ENCODE measurements at places on chromosomes 5 and 9.

- DNase-seq = no peak
Measured at GRCh38 chr9:98641695-98642094, 67.0 kb downstream of the GABBR2 start.

DNA sequence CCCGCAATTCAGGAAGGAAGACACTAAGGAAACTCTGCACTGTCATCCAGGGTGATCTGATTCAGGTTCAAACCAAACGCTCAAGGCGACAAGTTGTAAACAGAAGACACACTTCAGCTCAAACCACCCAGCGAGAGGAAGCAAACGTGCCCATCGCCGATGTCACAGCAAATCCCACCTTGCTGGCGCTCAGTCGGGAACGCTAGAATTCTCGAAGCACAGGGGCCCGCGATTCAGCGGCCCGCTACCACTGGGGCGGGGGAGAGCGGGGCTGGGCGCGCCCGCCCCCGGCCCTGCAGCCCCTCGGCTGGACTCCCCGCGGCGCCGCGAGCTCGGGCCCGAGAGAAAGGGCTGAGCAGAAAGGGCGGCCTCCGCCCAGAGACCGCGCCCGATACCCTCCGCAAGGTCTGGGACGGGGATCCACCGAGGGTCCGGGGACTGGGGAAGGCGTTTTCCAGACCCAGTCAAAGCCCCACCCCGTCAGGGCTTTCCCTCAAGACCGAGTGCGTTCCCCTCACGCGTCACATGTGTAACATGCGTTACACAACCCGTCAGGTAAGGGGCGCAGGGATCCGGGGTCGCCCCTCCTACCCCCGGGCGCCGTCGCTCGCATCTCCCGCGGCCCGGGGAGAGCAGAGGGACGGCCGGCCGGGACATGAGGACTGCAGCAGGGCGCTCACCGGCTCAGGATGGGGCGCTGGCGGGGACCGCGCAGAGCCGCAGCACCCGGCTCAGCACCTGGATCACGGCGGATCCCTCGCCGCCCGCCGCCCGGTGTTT, 469 bp downstream of the AGTPBP1 start:
- peak; percentile 36 for DNase-seq

DNA sequence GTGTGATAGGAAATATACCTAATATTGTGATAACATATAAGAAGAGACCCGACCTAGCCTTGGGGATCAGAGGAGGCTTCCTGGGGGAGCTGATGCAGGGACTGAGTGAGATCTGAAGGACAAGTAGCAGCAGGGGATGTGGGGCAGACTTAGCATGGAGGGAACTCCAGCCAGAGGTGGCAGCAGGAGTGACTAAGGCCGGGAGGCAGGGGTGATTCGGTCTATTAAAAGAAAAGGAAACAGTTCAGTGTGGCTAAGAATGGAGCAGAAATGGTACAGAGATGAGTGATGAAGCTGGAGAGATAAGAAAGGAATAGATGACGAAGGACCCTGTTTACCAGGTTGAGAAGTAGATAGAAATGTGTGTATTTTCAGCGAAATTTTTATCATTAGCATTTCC, 408.8 kb downstream of the ENC1 start:
- no peak for DNase-seq

GRCh38 chr9:97673922-97674321, 23.2 kb downstream of the XPA start:
- no peak for DNase-seq

DNA sequence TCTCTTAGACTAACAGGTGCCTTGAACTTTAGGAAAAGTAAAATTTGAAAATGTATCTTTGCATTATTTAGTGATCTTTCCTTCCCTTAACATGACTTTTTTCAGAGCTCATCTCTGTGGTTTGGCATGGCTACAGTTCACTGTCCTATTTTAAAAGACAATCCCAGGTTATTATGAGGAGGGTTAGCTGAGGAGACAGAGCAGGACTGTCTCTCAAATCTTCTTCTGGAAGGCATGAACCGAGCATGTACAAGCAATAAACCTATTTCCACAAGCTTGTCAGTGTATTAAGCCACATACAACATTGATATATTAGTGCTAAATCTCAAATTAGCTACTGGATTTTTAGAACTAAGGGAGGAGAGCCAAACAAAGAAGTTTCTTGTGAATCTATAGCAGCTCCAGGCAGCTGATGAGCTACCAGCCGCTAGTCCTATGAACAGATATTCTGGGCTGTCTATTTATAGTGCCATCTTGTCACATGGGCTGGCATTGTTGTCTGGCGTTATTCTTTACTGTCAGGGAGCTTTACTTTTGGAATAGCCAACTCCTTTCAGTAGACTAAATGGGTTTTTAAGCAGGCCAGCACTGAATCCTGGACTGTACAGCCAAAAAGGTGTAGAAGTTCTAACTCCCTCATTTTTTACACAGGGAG, 171.2 kb upstream of the ACTBL2 start:
- no peak for DNase-seq

DNA sequence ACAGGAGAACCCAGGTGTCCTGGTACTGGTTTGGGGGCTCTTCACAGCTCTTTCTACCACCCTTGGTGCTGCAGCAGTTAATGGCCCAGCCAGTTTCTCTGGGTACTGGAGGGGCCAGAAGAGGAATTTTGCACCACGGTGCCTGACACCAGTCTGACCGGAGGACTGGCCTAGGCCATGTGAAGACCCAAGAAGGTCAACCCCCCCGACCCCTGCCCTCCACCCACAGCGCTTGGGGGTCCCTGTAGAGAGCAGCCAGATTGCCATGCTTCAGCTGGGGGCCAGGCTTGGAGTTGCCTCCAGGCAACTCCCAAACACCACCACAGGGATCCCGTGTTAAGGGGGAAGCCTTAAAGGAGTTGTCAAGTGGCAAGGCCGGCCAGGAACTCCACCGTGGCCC, 6.2 kb downstream of the ARSI start:
- no peak for DNase-seq

- peak; percentile 25 for DNase-seq
Measured at GRCh38 chr9:75891277-75891741, 836 bp downstream of the PCSK5 start.

DNA sequence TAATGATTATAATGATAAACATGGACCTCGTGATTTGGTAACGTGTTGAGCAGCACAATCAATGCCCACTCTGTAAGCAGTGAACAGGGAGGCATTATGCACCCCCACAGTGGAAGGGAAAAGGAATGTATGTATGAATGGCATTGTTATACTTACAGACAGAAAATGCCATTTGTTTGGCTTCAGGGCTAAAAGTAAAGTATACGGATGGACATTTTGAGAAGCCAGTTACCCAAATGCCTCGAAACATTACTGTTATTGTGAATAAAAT, 260.2 kb upstream of the PPP1R2B start:
- DNase-seq = no peak

DNA sequence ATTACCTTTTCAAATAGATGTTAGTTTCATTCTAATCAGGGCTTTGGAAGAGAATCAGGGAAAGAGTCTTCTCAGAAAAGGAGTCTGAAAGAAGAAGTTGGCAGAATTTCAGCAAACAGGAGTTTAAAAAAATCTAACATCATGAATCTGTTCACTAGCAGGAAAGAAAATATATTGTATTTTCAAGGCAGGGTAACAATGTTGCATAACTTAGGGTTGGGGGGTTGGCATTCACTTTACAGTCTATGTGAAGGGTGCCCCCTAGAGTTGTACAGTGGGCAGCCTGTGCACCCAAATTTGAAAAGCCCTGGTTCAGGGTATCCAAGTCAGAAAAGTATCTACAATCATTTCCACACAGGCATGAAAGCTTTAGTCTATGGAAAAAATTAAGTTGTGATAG, 348.4 kb upstream of the SLC30A5 start:
- DNase-seq = no peak

DNA sequence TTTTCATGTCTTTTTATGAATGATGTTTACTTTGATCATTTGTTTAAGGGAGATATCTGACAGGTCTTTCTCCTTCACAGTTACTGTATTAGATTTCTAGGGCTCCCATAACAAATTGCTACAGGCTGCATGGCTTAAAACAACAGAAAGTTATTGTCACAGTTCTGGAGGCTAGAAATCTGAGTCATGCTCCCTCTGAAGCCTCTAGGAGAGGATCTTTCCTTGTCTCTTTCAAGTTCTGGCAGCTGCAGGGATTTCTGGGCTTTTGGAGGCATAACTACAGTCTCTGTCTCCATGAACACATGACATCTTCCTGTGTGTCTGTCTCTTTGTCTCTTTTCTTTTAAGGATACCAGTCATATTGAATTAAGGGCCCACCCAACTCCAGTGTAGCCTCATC, 557.3 kb upstream of the SEMA6A start:
- no peak for DNase-seq

GRCh38 chr5:150764530-150764929, 5.7 kb upstream of the DCTN4 start:
- DNase-seq = no peak

- DNase-seq = no peak
Measured at GRCh38 chr5:161685461-161685860, at the start of gene GABRA6. TSS of gene GABRA6 (plus strand) at chr5:161685721. CDS start at chr5:161685990, 269 bp downstream.

GRCh38 chr5:112960315-112960714, 16.3 kb upstream of the DCP2 start:
- no peak for DNase-seq

GRCh38 chr9:90385146-90385545, 257.5 kb downstream of the DIRAS2 start:
- DNase-seq = no peak

All from activated T-cell treated with anti-CD3 and anti-CD28 coated beads for 4 hours (primary cell).